ENCODE measurements at places on chromosomes 3 and 15.

DNA sequence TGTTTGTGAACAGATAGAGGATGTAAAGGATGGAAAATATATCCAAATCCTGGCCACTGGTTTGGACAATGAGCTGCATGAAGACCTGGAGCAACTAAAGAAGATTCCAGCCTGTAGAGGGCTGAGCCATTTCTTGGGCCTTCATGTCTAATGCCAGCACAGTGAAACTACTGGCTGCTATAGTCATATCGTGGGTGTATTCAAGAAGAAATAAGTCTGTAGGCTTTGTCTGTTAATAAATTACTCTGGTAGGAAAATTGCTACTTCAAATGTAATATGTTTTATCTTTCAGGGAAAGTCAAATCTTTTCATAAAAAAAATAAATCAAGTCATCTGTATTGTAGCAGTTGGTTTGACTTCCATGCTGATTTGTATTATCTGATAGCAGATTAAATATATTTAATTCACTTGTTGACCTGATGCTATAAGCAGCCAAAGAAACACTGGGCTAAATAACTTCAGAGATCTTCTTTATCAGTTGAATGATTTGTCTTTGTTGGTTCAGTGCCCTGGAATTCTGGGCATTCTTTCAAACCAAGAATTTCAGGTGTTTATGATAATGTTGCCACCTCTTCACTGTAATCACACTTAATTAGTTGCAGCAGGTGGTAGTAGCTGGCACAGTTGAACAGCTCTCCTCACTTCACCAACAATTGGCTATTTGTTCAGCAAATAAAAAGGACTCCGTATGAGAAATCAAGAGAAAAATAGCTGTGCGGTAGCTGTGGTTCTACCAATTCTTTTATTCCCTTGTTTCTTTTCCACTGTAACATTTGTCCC is 1109.5 kb downstream of the NSUN3 start:
- DNase-seq, result no peak

GRCh38 chr3:98601180-98601579 is 7.8 kb upstream of the CPOX start:
- DNase-seq, result no peak

DNA sequence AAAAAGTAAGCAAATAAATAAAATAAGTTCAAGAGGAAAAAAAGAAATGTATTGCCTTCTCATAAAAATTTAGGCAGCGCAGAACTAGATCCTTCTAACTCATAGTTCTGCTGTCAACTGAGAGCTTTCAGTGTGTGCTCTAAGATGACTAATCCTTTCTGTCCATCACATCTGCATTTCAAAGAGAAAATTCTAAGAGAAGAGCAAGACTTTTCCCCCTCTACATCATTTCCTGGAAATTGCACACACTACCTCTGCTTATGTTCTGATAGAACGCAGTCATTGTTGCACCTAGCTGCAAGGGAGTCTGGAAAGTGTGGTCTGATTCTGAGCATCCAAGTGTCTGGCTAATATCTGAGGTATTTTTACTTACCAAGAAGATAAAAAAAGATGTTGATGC is 39.6 kb upstream of the SLCO3A1 start:
- no peak for DNase-seq

DNA sequence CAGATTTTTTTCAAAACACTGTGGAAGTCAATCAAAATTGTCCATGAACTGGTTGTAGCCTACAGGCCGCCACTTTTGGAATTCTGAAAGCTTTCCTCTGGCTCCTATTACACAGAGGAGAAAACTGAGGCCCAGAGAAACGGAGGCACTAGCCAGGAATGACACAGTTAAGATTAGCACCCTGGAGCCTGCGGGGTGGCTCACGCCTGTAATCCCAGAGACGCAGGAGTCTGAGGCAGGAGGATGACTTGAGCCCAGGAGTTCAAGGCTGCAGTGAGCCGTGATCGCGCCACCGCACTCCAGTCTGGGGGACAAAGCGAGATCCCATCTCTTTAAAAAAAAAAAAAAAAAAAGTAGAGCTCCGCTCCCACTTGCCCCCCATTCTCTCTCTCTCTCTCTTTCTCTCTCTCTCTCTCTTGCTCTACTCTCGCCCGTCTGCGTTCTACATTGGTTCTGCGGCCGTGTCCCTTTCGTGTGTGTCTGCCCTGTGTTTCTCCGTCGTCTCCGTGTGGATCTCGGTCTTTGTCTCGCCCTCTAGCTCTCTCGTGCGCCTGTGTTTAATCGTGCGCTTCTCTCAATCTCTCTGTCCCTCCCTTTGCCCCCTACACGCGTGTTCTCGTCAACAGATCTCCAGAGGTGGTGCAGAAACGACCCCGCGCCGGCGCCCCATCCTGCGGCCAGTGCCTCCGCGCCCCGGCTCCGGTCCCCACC is 512 bp upstream of the TRH start:
- no peak for DNase-seq

DNA sequence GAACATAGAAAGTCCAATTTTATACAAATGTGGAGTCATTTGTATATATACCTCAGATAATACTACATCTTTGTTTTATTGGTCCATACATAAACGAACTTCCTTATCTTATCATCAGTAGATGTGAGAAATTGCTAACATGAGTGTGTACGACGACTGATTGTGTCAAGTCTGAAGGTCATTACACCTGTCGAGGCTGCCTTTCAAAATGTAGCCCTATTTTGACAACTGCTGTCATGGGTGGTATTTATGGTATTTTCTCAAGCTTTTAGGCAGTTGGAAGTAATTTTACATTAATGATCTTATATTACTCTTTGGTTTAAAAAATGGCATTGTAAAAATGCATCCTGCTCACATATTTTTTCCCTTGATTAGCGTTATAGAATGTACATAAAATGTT is 183.7 kb upstream of the DNAJC19 start:
- no peak for DNase-seq

DNA sequence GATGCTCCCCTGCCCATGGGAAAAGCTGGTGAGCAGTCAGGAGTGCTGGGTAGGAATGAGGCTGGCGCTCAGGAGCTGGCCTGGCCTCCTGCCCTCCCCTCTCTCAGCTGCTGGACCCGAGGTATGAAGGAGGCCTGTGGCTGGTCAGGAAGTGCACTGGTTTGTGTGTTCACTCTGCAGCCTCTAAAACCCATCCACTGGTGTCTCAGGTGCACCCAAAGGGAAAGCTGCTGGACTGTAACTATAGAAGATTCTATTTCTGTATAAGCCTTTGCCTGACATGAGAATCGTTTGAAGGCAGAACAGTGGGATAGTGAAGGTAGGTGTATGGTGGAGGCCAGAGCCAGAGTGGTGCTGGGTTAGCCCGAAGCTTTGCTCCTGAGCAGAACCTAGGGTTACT is 5.7 kb upstream of the CPNE9 start:
- no peak for DNase-seq

DNA sequence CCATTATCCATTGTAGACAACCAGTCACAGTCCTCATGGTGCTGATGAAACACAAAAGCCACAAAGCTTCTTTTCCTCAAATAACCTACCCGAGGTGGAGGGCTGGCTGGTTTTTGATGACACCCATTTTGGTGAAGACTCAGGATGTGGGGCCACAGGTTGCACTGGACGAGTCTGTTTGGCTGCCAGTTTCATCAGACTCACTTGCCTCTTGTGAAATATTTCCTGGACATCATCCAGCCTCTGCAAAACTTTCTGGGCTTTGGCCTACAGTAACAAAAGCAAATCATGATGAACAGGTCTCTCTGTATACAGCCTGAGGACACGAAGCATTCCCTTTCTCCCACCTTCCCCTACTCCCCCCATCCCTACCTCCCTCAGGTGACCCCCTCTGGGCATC is 42.2 kb downstream of the B3GNT5 start:
- no peak for DNase-seq

DNA sequence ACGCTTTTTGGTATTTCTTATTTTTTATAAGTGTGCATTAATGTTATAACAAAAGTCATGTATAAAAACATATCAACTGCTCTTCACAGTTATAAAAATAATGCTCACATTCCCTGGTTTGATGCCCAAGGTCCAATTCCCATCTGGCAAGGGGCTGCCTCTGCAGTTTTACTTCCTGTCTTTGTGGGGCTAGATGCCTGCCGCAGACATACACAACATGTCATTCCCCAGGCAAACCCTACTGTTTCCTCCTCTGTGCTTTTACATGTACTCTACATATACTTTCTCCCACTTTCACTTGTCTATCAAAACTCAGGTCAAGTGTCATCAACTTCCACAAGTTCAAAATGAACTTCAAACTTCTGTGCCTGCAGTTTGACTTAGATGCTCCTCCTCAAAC is 60.5 kb upstream of the ETV5 start:
- DNase-seq, result no peak

- DNase-seq, result no peak
Measured at GRCh38 chr3:127759826-127760225, 62.5 kb downstream of the MGLL start.

GRCh38 chr15:67796196-67797127 is 28.8 kb upstream of the SKOR1 start:
- no peak for DNase-seq

GRCh38 chr3:166634091-166634746 is 745.9 kb downstream of the ZBBX start:
- DNase-seq, result no peak

GRCh38 chr3:37742574-37743212 is 119.0 kb upstream of the CTDSPL start:
- no peak for DNase-seq

GRCh38 chr3:32896143-32896542 is 55.3 kb upstream of the CCR4 start:
- DNase-seq, result no peak

GRCh38 chr3:112437146-112438022 is 61.9 kb downstream of the BTLA start:
- DNase-seq, result no peak

DNA sequence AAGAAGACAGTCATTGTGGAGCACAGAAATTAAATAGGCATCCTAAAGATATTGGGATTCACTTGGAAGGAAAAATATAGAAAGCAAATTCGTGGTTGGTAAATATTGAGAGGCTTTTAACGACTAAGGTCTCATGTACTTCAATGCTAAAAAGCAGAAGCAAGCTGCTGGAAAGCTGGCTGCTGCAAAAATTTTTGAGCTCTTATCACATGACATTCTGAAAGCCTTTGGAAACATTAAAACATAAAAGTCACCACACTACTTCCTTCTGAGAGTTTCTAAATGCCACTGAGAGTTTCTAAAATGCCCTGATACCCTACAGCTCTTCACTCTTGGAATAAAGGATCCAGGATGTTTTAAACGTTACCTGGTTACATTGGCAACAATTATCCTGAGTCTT is 39.0 kb upstream of the CBLB start:
- DNase-seq, result no peak

DNA sequence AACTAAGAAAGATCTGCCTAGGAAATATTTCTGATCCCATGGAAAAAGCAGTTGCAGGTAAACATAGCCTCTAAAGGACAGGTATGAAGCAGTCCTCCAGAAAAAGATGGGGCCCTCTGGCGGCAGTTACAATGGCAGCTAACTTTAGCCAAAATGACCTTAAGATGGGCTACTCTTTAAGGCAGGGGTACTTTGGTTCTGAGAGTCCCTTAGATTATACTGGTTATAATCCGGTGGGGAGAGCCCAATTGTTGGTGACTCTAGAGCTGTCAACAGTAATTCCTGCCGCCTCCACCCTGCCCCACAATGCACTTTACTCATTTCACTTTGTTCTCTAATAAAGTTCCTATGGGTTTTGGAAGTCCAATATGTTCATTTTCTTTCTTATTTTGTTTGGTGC is 412.8 kb upstream of the WNT5A start:
- DNase-seq, result peak; percentile 3

DNA sequence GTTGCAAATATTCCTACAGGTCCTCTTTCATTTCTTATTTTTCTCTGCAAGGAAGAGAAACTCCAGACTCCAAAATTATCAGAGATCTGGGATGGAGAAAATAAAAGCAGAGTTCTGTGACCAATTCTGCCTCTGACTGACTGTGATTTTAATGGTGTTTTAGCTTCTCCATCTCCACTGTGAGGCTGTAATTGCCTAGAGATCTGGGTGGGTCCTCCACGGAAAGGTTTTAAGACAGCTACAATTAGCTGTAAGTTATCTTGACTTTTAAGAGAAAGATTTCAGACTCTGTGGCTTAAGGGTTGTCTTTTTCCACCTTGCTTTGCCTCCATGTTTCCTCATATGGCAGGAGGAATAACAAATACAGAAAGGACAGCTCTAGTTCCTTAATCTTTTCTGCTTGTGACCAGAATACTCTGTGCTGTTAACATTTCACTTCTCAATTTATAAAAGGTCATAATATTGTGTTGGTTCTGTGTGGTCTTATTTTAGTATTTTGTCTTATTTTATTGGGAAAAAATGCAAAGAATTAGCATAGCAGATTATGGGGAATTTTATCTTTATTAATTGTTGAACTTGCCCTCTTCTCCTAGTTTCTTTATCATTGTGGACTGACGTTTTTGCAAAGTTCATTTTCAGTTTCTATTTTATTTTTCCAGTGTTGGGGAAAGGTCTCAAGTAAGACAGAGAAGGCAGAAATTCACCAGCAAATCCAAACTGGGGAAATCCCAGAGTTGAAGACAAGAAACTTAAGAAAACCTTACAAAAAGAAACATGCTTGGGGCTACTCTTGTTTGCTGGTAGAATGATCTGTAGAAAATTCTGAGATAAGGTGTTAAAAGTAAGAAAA is 157.9 kb downstream of the RAP2B start:
- no peak for DNase-seq

GRCh38 chr3:156174229-156174847 is 54.0 kb downstream of the KCNAB1 start:
- DNase-seq, result peak; percentile 36

GRCh38 chr15:70597056-70597603 is 166.2 kb downstream of the UACA start:
- no peak for DNase-seq

All from BE2C (cell line).